ENCODE measurements at places on chromosomes 7 and 10. TPM values are rescaled to one million over a fixed set of nuclear protein-coding genes. Genes with fewer than 3 reads are reported as not detected.

The SFMBT2 gene
- 11.0 TPM for total RNA-seq

The RNF32 gene
- total RNA-seq: not detected

The GRID2IP gene
- not detected for total RNA-seq

The OR2A7 gene
- 0.16 TPM for total RNA-seq

The MYPN gene
- total RNA-seq: 124 TPM

The AMPH gene
- total RNA-seq: 2.6 TPM

The INSYN2A gene
- total RNA-seq: not detected

The LIPF gene
- not detected for total RNA-seq

The GPAM gene
- total RNA-seq: 22.2 TPM

The COX19 gene
- 8.5 TPM for total RNA-seq

The TLL2 gene
- total RNA-seq: 7.0 TPM

The LDB3 gene
- total RNA-seq: 1,542 TPM

The EPHB6 gene
- total RNA-seq: 4.4 TPM

The MSS51 gene
- total RNA-seq: 5.9 TPM

The ACBD7 gene
- total RNA-seq: not detected

The TMEM130 gene
- not detected for total RNA-seq

The SDK1 gene
- total RNA-seq: 1.3 TPM

The RRP12 gene
- total RNA-seq: 15.2 TPM

The RAB19 gene
- total RNA-seq: not detected

The MBL2 gene
- not detected for total RNA-seq

The ASB10 gene
- total RNA-seq: 35.4 TPM

The PLOD3 gene
- 38.7 TPM for total RNA-seq

The OPALIN gene
- not detected for total RNA-seq

The CRPPA gene
- 8.3 TPM for total RNA-seq

The C10orf105 gene
- 0.05 TPM for total RNA-seq

The HOXA2 gene
- not detected for total RNA-seq

All from left ventricle myocardium inferior (tissue), 1 donor.